ENCODE measurements at places on chromosomes 1 and 21. TPM values are rescaled to one million over a fixed set of nuclear protein-coding genes. Genes with fewer than 3 reads are reported as not detected.

The UBL4B gene
- not detected for polyA plus RNA-seq

The SPRR2F gene
- 1.3 TPM for polyA plus RNA-seq

The MRPL24 gene
- polyA plus RNA-seq = 59.8 TPM

The CD48 gene
- polyA plus RNA-seq = not detected

The AGMAT gene
- 1.9 TPM for polyA plus RNA-seq

The LCE1F gene
- polyA plus RNA-seq = not detected

The URB2 gene
- polyA plus RNA-seq = 8.2 TPM

The TMOD4 gene
- not detected for polyA plus RNA-seq

The KHDC4 gene
- polyA plus RNA-seq = 42.3 TPM

- DNase-seq = peak; percentile 66
Measured at GRCh38 chr1:151326619-151327222, 495 bp downstream of the PI4KB start.

- DNase-seq = no peak
Measured at GRCh38 chr1:4975856-4976255, 321.4 kb downstream of the AJAP1 start.

GRCh38 chr1:59645893-59646292 lies 168.9 kb upstream of the HOOK1 start:
- DNase-seq = no peak

GRCh38 chr1:23422241-23422877 lies 2.2 kb downstream of the TCEA3 start:
- no peak for DNase-seq

DNA sequence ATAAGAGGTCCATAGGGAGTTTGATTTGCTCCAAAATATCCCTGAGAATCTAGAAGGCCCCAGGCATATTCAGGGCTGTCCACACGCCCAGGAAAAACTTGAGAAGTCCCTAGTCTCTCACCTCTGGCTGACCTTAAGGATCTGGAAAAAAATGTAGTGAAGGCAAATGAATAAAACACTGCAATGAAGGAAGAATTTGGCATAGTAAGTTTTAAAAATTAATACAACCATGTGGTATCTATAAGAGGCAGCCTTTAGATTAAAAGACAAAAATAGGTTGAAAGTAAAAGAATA lies 91.3 kb downstream of the COLGALT2 start:
- no peak for DNase-seq

- no peak for DNase-seq
Measured at GRCh38 chr1:56917356-56917755, 48.5 kb downstream of the C8B start.

DNA sequence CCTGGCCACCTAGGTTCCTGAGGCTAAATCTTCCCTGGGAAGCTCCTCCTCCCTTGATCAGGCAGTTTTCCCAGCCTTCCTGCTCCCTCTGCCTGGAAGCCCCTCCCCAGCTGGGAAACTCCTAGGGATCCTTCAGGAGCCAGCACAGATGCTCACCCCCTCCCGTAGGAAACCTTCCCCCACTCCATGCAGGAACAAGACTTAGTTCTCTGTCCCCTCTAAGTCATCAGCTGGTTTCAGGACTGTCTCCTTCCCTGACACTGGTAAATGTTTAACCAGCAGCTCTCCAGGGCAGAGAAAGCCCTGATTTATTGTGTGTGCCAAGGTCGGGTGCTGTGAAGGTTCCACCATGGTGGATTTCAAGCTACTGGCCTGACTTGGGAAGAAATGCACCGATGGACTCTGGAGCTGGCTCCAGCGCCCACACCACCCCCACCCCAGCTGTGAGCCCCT lies 25.0 kb downstream of the TTC39A start:
- no peak for DNase-seq

- no peak for DNase-seq
Measured at GRCh38 chr1:82398357-82398756, 597.6 kb downstream of the ADGRL2 start.

GRCh38 chr1:50106095-50106761 lies 2.5 kb upstream of the ELAVL4 start:
- no peak for DNase-seq

DNA sequence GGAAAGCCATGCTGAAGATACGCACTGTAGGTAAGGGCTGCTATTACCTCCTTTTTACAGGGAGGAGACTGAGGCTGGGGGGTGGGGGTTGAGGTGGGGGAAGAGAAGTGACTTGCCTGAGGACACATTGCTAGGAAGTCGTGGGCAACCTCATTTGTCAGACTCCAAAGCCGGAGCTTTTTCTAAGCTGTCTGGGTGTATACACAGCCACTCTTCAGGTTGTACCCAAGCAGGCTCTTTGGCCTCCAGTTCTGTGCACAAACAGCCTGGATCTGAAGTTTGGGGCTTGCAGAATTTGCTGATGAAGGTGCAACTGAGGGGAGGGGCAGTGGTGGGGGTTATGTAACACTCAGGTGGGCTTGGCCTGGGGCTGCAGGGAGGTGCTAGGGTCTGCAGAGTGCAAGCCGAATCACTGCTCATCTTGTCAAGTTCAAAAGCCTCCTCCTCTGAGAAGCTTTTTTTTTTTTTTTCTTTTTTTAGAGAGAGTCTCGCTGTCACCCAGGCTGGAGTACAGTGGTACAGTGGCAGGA lies 16.9 kb downstream of the TINAGL1 start:
- DNase-seq = no peak

DNA sequence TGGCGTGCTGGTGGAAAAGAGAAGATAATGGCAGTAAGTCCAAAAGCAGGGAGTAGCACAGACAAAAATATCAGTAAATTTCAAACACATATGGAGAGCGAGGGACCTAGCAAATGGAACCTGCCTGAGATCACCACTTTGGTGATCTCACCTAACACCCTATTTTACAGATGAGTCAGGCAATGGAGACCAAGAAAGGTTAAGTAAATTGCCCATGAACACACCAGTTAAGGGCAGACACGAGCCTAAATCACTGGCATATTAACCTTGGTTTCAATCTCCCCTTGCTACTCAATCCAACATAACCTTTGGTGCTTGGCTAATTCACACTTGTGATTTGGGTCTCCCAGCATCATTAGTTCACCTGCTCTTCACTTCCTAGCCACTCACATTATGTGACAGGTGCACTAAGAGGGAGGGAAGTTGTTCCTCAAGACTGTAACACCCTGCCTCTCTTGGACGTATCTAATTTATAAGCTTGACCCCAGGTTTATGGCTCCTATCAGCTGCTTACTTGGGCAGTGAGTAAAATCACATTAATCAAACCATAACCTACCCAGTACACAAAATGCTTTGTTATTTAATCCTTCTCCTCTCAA lies 11.5 kb downstream of the ZNF697 start:
- DNase-seq = no peak

GRCh38 chr1:39048745-39049370 lies 22.7 kb downstream of the NDUFS5 start:
- no peak for DNase-seq

DNA sequence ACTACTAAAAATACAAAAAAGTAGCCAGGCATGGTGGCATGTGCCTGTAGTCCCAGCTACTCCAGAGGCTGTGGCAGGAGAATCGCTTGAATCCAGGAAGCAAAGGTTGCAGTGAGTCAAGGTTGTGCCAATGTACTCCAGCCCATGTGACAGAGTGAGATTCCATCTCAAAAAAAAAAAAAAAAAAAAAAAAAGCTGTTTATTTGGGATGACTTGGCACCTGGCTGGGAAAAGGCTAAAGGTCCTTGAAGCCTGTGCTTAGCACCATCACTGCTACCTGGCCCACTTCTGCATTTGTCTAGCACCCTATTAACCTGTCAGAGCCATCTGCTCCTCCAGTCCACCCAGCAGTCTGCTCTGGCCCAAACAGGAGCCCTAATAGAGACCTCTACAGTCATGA lies 25.0 kb downstream of the PRDX6 start:
- no peak for DNase-seq

DNA sequence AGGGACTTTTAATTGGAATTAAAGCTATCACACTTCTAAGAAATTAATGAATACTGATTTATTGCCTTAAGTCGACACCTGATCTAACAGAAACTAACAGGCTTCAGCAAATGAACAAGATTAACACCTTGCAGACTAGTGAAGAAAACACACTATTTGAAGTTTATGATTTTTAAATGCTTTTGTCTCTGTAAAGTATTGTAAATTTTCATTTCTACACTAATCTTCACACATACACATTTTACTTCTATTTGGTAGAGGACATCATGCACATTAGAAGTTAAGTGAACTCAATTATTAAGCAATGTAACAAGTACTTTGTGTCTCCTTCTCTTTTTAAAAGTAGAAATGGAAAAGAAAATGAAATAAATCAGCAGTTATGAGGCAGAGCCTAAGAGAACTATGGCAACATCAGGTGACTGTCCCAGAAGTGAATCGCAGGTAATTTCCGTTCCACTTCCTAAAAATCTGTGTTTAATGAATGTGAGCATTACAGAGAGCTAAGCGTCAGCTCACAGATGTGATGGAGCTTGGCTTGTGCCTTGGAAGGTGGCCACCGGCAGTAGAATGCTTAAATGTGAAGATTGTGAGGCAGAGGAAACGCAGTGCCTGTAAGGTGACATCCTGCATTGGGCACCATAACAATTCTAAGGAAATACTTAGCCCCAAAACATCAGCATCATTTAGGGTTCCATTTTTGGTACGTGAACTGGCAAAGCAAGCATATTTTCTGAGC lies 1.2 kb downstream of the PRMT2 start:
- DNase-seq = no peak

DNA sequence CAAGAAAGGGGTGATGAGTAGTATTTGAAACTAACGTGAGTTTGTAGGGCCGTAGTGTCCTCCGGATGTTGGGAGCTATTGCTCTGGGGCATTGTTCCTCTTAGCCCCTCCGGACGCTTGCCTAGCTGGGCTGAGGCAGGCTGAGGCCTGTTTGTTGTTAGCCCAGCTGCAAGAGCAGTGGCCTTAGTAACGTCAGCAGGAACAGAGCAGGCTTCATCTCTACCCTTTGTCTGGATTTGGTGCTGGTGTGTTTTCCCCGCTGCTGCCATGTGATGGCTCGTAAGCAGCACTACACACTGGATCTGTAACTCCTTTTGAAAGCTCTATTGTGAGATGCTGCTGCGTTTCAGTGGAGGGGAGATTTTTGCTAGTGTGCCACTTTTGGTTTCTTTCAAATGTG lies 57.6 kb downstream of the DNM3 start:
- peak; percentile 42 for DNase-seq

DNA sequence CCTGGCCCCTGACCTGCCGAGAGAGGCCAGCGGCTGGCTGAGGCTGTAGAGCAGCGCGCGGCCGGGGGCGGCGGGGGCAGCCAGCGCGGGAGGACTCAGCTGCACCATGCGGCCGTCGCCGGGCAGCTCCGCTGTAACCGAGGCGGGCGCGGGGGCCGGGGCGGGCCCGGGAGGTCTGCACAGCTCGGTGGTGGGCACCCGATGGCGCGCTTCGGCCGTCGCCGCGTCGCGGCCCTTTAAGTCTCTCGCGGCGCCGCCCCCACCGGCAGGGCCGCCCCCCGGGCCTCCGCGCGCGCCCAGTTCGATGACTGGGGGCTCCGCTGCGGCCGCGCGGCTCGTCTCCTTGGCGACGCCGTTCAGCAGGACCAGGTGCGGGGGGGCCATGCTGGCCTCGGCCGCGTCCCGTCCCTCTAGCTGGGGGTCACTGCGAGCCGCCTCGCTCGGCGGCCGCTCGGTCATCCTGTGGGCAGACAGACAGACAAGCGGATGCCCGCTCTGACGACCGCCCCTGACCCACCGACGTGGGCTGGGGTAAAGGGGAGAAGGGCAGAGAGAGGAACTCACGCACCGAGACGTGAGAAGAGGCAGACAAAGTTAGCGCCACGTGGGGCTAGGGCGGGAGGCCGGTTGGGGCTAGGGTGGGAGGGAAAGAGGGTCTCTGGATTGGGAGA lies 6.5 kb downstream of the TAL1 start:
- DNase-seq = no peak

GRCh38 chr1:88985032-88985431 lies 7.4 kb downstream of the KYAT3 start:
- DNase-seq = no peak

DNA sequence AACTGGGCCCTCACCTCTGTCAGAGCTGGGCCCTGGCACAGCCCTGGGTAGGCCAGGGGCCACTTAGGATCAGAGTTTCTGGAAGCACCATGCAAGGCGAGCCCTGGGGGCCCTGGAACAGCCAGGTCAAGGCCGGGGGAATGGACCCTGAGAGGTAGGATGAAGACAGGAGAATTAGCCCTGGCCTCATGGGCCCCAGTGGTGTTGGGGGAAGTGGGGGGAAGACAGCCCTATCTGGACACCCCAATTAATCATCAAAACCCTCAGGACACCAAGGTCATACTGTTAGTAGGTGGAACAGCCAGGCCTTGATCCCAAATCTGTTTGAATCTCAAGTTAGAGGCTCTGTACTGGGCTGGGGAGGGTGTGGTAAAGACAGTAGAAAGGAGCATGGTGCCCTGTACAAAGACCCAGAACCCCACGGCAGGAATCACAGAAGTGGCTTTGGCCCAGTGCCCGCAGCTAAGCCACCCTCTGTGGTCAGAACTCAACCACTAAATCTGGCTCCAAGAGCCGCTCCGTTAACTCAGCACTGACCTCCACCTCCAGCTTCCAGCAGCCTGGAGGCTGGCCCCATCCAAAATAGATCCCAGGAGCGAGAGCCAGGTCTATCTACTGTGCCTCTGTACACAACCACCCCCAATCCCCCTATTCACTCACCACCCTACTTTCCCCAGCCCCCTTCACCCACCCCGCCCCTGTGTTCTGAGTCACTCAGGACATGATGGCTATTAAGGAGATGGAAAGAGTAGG lies 14.0 kb upstream of the TRIM63 start:
- no peak for DNase-seq

GRCh38 chr1:86464819-86465218 lies 3.9 kb upstream of the CLCA1 start:
- no peak for DNase-seq

DNA sequence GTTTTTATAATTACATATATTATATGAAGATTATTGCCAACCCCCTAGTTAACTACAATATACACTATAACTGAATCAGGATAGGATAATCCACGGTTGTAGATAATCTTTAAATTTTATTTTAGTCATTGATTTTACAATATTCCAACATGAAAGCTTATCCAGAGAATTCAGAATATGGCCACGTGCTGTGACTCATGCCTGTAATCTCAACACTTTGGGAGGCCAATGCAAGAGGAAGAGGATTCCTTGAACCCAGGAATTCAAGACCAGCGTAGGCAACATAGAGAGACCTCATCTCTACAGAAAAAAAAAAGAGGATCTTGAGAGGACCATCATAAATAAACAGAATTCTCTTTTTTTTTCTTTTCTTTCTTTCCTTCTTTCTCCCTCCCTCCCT lies 119.6 kb upstream of the CACYBP start:
- no peak for DNase-seq

GRCh38 chr1:31434101-31434871 lies 21.3 kb downstream of the SERINC2 start:
- no peak for DNase-seq

DNA sequence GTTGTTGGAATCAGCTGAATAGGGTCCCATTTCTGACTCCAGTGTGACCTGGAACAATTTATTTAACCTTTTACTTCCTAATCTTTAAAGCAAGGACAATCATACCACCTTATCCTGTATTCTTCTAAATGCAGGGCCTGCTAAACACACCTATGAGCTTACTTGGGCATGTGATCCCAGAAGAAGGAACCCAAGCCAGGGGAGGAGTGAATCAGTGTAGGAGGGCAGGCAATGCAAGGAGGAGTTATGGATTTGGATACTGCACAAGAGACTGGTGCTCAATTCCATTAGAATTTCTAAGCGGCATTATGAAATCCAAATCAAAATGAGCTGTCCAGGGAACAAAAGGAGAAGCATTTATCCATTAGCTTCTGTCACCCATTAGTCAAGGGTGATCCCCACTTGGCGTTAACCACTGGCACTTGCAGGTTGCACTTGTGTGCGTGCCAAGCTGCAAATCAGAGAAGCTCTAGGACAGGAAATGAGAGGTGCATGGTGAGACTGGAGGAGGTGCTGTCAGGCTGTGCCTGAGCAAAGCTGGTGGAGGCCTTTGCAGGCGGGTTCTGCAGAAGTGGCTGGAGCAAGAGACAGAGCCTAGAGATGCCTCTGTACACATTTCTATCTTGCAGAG lies 297.2 kb upstream of the PLXNA2 start:
- DNase-seq = no peak

All from spinal cord (tissue), 10 donors.